ENCODE measurements at places on chromosomes 4 and X.

DNA sequence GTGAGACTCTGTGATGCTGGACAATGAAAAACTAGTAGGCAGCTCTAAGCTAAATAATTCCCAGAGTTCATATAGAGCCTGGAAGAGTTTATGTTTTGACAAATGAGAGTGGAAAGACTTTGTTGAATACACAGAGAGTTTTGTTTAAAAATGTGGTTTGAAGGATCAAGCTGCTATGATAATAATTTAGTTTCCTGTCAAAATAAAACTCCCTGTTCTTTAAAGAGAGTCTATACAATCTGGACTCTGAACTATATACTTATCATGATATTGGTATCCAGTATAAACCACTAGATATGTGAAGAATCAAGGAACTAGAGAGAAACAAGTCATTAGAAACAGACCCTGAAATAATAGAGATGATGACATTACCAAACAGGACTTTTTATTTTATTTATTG is 158.6 kb downstream of the C4orf33 start:
- no peak for DNase-seq

GRCh38 chrX:134543288-134543687 is 83.3 kb downstream of the HPRT1 start:
- DNase-seq, result no peak

- no peak for DNase-seq
Observed at GRCh38 chrX:28498658-28499057, 88.6 kb upstream of the IL1RAPL1 start.

DNA sequence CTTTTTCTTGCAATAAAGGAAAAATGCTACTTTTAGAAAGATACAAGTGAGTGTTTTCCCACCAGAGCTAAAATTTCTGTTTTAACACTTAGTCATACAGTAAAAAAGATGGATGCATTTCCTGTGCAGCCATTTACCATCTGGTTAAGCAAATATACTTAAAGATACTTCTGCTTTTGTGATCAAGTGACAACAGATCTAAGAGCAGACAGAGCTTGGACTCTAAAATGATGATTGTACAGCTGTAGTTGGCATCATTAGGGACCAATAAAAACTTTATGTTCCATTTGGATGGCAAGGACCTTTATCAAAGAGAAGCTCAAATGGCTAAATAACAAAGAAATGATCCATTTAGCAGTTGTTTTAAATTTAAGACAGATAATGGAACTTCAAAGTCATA is 270.8 kb downstream of the FSTL5 start:
- DNase-seq, result no peak

- no peak for DNase-seq
Observed at GRCh38 chr4:7397206-7398103, 37.3 kb downstream of the PSAPL1 start.

DNA sequence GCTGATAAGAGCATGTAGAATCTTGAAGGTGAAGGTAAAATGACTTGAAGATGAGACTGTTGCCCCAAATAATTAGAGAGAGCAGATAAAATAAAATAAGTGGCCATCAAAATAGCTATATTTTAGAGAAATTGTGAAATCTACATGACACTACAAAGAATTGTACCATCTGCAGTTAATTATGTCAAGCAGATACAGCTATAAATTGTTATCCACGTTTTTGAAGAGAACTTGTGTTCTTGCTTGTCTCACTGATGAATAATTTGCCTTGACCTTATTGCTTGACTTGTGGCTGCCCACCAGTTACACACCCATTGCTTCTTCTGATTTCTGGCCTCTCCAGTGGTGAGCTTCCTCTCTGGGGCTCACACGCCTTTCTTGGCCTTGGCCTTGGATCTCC is 75.8 kb upstream of the TNIP3 start:
- DNase-seq, result no peak

DNA sequence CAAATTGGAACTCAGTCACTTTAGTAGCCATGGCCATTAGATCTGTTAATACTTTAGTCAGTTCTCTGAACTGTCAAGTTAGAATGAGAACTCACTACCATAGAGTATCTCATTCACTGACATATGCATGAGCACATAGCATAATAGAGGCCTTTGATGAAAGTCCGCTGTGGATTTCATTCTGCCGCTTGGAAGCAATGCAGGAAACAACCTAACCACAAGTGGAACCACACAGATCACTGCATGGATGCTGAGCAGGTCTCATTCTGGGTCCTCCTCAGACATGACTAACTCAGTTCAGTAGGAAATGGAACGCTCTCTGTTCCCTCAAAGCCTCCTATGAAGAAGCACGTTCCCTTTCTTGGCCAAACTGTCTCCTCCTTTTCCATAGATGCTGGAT is 1624.8 kb upstream of the TENM3 start:
- no peak for DNase-seq

- DNase-seq, result no peak
Observed at GRCh38 chrX:24282381-24283126, 31.3 kb downstream of the SUPT20HL2 start.

DNA sequence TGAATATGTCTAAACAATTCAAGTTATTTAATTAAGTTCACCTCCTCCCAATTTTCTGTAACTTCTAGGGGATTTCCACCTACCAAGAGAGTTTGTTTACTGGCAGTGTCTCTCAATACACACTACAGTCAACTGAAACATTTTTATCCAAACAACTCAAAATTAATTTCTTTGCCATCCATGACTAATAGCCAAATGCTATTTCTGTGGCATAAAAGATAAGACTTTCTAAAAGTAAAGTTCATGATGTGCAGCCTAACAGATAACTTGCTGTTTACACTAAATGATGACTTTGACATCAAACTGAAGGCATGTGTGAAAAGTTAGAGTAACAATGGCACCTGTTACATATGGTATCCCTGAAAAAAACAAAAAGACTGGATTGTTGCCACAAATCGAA is 7.3 kb downstream of the TAB3 start:
- no peak for DNase-seq

DNA sequence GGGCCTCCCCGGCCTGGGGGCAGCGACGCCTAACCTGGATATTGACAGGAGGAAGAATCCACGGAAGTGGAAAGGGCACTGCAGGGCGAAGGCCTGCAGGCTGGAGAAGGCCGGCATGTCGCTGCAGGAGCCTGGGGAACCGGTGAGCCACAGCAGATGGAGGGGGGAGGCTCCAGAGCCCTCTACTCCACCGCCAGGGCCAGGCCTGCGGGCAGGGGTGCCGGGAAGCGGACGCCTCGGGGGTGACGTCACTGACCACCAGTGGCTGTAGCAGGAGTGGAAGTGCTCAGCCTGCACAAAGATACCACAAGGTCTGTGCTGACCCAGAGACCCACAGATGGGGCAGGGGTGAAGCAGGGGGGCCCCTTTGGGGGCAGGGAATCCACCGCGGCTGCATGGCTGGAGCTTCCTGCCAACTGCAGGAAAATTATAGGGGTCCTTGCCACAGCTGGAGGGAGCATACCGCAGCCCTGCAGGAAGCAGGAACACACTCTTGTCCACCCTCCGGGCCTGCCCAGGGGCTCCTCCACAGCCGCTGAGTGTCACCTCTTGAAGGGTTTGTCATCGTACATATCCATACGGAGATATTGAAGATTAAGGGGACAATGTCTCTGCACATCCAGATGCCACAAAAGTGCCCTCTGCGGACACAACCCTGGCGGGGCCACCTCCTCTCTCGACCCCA is 7.6 kb upstream of the HTRA3 start:
- no peak for DNase-seq

DNA sequence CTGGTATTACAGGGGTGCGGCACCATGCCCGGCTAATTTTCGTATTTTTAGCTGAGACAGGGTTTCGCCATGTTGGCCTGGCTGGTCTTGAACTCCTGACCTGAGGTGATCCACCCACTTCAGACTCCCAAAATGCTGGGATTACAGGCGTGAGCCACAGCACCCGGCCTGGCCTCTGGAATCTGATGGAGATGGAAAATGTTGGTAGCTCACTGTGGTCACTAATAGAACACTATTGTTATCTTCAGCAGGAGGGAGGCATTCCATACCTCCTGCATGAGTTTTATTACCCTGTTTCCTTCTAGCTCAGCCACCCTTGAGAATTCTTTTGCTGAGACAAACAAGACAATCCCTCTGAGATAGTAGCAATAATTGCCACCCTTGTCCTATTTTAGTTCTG is 105.0 kb downstream of the SHROOM3 start:
- no peak for DNase-seq

DNA sequence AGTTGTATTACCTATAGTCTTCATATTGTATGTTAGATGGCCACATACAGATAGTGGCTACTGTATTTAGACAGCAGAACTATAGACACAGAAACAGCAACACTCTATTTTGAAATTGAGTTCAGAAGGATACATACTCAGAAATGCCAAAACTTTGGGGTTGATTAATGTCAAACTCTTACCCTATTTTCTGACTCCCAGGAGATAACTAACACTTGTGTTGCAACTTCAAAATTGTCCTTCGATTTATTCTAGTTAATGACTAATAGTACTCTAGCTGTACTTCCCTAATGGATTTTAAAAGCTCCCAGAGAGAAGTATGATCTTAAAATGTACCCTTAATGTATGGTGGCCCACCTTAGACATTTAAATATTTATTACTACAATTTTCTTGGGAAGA is 229.9 kb upstream of the UGT8 start:
- no peak for DNase-seq

- no peak for DNase-seq
Observed at GRCh38 chr4:167939863-167940616, 152.3 kb upstream of the ANXA10 start.

GRCh38 chrX:2147928-2148327 is 352.8 kb downstream of the DHRSX start:
- no peak for DNase-seq

- no peak for DNase-seq
Observed at GRCh38 chr4:145130788-145131399, 32.8 kb downstream of the ABCE1 start.

DNA sequence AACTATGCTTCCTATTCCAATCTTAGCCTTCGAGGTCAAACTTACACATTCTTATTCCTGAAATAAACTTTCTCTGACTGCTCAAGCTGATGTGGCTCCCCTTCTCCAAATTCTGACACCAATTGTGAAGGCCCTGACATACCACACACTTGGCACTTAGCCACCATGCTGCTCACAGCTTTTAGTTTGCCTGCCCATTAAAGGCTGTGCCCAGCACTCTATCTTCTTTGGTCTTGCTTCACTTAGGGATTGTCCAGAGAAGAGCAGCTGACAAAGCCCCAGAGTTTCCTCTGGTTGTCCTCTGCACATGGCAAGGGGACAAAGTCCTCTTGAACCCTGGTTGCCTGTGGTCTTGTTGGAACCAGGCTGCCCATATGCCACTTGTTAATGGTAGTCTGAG is 126.1 kb downstream of the ARHGEF9 start:
- no peak for DNase-seq

- no peak for DNase-seq
Observed at GRCh38 chr4:76697129-76697803, 200.7 kb downstream of the SOWAHB start.

GRCh38 chrX:129744861-129745321 is 6.1 kb downstream of the XPNPEP2 start:
- DNase-seq, result no peak

GRCh38 chr4:47741200-47741599 is 96.7 kb downstream of the CORIN start:
- DNase-seq, result no peak

GRCh38 chr4:9143421-9144080 is 26.7 kb upstream of the FAM90A26 start:
- no peak for DNase-seq

DNA sequence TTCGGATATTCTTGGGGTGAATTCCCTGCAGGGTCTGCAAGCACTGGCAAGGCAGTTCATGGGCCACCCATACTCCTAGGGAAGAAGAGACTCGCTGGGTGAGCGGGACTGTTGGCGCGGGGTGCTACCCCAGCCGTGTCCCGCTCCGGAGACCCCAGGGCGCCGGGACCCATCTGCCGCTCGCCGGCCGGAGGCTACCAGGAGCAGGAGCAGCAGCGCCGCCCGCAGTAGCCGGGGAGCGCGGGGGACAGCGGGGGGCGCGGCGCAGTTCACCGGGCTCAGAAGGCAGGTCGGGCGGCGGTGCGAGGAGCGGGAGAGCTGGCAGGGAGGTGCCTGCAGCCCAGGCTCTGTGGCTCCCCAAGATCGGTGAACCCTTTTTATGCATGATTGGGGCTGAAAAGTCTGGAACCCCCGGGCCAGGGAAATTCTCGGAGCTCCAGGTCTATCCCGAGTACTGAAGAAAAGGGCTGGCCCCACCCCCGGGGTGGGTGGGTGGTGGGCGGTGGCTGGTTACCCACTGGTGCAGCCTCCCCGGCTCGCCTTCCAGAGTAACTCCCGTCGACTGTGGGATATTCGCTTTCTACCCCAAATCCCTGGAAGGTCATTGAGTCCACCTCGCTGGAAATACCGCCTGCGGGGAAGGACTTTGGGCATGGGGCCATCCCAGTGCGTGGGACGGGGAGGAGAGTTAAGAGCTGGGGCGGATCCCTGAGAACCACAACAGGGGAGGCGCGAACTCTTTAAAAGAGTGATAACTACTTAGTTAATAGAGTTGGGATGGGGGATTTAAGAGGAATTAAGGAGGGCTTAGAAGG is 37.6 kb downstream of the PF4 start:
- no peak for DNase-seq

All from activated T-helper 1 cell treated with anti-CD3 and anti-CD28 coated beads, Interleukin-2, amount 50 U/mL, for 16 hours (primary cell).